Heart left ventricle (tissue), 16 donors: ENCODE measurements at places on chromosomes 5 and 9.

- DNase-seq: no peak
Observed at GRCh38 chr5:34688015-34688810, 32.1 kb downstream of the RAI14 start.

- DNase-seq: peak; percentile 3
Observed at GRCh38 chr9:134057307-134057657, 10.5 kb downstream of the BRD3 start.

GRCh38 chr9:106892632-106893031 is 29.7 kb downstream of the ZNF462 start:
- DNase-seq: peak; percentile 64

GRCh38 chr5:4244306-4244705 is 648.7 kb downstream of the IRX1 start:
- no peak for DNase-seq

DNA sequence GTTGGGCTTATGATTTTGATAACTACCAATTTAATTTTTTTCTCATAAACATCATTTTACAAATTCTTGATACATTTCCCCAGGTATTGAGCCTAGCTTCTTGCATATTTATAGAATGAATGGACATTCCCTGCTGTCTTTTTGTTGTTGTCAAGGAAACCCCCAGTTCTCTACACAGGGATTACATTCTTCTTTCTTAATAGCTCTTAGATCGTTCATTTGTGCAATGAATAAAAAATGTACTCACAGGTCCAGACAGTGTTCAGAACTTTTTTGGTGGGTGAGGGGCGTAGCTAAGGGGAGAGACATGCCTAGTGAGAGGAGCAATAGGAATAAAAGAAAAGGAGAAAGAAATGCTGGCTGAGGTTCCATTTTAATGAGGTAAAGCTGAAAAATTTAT is 58.6 kb downstream of the VCAN start:
- DNase-seq: no peak

- no peak for DNase-seq
Observed at GRCh38 chr5:138110266-138110963, 26.6 kb downstream of the WNT8A start.

DNA sequence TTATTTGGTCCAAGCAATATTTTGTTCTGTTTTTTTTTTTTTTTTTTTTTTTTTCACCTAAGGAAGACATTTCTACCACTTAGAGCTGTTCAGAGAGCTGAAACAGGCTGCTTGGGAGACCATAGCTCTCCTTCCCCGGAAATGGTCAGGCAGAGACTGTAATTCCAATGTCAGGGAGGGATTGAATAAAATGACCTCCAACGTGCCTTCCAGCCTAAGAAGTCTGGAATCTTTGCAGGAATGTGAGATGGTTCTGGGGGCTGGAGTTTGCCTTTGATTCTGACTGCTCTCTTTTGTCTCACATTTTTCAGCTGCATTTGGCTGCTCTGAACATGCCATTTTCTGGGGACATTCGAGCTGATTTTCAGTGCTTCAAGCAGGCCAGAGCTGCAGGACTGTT is 38.3 kb upstream of the TGFBR1 start:
- DNase-seq: no peak

GRCh38 chr5:56440871-56441740 is 208.0 kb upstream of the ANKRD55 start:
- DNase-seq: no peak

GRCh38 chr5:77213601-77214000 is 3.1 kb downstream of the PDE8B start:
- DNase-seq: no peak

- no peak for DNase-seq
Observed at GRCh38 chr9:77876590-77876989, 155.0 kb downstream of the GNAQ start.

- no peak for DNase-seq
Observed at GRCh38 chr9:117403403-117403811, 11.4 kb downstream of the ASTN2 start.

DNA sequence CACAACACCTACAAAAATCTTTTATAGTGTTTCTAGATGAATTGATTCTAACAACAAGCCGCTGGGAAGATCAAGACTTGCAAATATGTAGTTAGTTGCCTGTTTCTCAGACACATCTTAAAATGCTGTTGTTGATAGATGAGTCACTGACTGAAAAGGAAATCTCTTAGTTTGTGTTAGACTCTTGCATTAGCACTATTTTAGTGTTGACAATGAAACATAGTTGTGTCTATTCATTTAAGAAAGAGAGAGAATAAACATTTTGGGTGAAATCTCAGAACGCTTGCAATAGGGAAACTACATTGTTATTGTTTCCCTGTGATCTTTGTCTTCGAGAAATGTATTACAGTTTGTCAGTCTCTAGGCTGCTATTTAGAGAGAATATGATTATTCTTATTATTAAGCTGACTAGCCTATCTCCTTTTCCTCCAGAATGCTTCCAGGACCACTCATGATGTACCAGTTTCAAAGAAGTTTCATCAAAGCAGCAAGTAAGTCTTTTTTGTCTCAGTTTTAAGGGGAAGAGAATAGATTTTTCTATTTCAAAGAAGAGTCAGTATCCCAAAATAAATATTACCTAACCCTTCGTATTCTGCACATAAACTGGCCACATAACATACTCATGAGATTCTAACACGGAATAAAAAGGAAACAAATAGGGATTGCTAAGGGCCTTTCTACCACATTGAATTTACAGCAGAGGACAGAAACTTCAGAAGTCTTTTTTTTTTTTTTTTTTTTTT is 285.6 kb downstream of the ARHGAP26 start:
- DNase-seq: no peak

GRCh38 chr5:1974501-1975405 is 92.0 kb upstream of the IRX4 start:
- DNase-seq: no peak

DNA sequence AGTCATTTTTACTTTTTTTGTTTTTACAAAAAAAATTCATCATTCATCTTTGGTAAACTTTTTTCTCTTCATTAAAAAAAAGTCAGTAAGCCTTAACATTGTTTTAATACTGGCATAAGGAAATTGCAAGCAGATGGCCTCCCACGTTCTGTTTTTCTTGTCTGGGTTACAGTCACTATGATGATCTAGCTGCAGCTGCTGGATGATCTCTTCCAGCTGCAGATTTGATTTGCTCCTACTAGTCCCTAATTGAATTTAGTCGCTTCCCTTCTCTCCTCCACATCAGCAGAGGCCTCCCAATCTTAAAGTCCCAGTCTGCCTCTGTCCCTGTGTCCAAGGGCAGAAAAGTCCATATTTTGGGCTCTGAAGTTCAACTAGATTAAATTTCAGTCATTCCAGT is 106.8 kb upstream of the PTGER4 start:
- DNase-seq: no peak

DNA sequence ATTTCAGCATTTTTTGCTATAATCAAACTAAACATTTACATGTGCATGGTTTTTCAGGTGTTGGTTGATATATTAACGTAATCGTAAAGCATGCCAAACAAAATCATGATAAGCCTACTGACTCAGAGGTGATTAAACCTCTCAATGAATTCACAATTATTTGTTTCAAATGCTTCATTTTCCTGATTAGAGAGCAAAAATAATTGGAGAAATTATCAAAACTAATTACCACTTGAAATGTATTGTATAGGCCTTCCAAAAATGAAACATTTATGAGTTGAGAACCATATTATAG is 45.7 kb upstream of the JMY start:
- no peak for DNase-seq

- DNase-seq: no peak
Observed at GRCh38 chr5:16757989-16758501, 141.2 kb upstream of the RETREG1 start.

GRCh38 chr9:134422301-134423090 is 96.2 kb downstream of the RXRA start:
- no peak for DNase-seq

GRCh38 chr9:123418052-123418430 is 62.0 kb downstream of the CRB2 start:
- DNase-seq: no peak

GRCh38 chr5:88474574-88474973 is 205.9 kb upstream of the TMEM161B start:
- no peak for DNase-seq

DNA sequence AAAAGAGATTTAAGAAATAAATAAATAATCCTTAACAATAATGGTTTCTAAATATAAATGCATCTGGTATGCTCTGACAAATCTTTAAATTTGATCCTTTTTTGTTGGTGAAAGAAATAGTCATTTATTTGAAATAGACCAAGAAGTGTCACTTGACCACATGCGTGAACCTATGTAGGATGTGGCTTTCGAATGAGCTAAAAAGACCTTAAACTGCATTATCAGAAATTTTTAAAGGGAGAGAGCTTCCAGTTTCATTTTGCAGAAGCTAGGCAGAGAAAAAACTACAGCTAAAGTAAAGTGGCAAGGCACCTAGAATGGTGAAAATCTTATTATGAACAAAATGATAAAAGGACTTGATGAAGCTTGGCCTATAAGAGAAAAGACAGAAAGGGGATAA is 309.2 kb upstream of the EFNA5 start:
- DNase-seq: no peak

- DNase-seq: no peak
Observed at GRCh38 chr5:38029397-38030065, 189.7 kb upstream of the GDNF start.

- DNase-seq: no peak
Observed at GRCh38 chr5:57855831-57856230, 373.2 kb upstream of the ACTBL2 start.

- peak; percentile 42 for DNase-seq
Observed at GRCh38 chr9:129242971-129243561, 65.0 kb upstream of the IER5L start.

DNA sequence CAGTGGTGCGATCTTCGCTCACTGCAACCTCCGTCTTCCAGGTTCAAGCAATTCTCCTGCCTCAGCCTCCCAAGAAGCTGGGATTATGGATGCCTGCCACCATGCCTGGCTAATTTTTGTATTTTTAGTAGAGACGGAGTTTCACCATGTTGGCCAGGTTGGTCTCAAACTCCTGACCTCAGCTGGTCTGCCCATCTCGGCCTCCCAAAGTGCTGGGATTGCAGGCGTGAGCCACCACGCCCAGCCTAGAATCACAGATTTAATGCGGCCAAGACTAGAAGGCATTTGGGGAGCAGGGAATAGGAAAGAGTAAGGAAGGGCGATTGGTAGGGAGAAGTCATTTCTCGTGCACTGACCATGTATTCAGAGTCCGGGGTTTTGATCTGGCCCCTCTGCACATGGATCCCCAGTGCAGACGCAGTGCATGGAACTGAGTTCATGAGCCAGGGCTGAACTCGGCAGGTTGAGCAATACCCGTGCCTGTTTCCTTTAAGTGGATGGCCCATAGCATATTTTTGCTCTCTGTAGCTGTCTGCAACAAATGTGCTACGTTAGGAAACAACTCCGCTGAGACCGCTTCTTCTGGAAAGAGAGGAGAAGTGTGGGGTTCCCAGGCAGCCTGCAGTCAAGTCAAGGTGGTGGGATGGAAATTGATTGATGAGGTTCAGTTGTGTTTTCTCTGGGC is 3.4 kb upstream of the HMCN2 start:
- DNase-seq: no peak

DNA sequence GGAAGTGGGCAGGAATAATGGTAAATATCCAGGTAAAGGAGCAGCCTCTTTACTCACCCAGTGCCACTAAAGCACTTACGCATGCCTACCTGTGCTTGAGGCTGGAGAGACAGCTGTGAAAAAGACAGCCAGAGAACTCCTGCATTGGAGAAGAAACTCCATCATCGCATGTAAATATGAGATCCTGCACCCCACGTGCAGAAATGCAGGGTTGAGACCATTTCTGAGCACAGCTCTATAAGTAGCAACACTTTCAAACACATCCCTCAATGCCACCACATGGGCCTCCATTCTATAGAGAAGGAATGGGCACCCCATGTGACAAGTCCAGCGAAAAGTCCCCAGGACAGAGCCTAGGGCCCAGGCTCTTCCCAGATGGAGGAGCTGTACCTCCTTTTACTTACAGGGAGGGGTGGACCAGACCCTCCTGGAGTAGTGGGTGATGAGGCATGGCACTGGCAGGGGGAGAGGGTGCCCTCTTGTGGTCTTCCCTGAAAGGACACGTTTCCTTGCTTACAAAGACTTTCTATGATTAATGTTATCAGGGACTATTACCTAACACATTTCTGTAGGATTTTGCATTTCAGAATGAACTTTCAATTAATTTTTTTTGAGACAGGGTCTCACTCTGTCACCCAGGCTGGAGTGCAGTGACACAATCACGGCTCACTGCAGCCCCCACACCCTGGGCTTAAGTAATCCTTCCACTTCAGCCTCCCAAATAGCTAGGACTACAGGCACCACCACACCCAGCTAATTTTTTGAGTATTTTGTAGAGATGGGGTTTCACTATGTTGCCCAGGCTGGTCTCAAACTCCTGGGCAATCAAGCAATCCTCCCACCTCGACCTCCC is 55.3 kb upstream of the IL17B start:
- no peak for DNase-seq

GRCh38 chr9:22210262-22210661 is 201.2 kb upstream of the CDKN2B start:
- DNase-seq: no peak
